Tibial nerve (tissue), 4 donors: ENCODE measurements at places on chromosomes 5 and 9. TPM values are rescaled to one million over a fixed set of nuclear protein-coding genes. Genes with fewer than 3 reads are reported as not detected.

- no peak for DNase-seq
These were observed 122.2 kb upstream of the ACOT12 start for GRCh38 chr5:81516091-81516490.

- DNase-seq = no peak
These were observed 22.1 kb upstream of the TPD52L3 start for GRCh38 chr9:6305954-6306563.

The IRX2 gene
- not detected for total RNA-seq

GRCh38 chr5:173885475-173886010 is 2.6 kb upstream of the CPEB4 start:
- DNase-seq = no peak

DNA sequence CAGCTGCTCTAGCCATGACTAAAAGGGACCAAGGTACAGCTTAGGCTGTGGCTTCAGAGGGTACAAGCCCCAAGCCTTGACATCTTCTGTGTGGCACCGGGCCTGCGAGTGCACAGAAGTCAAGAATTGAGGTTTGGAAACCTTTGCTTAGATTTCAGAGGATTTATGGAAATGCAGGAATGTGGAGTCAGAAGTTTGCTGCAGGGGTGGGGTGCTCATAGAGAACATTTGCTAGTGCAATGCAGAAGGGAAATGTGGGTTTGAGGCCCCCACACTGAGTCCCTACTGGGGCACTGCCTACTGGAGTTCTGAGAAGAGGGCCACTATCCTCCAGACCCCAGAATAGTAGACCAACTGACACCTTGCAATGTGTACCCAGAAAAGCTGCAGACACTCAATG is 624.9 kb upstream of the FTMT start:
- no peak for DNase-seq

- no peak for DNase-seq
These were observed 4.3 kb downstream of the SPATA24 start for GRCh38 chr5:139399501-139400121.
